Stimulated activated CD4-positive, alpha-beta T cell treated with anti-CD3 and anti-CD28 coated beads, Interleukin-4, amount 100 ng/mL, for 24 hours (primary cell): ENCODE measurements at places on chromosomes 2 and 18.
A peak's percentile ranks its signal among the peaks of the same experiment; 100 is the strongest.

GRCh38 chr2:182043861-182044260 is 58.2 kb downstream of the PPP1R1C start:
- DNase-seq = no peak

DNA sequence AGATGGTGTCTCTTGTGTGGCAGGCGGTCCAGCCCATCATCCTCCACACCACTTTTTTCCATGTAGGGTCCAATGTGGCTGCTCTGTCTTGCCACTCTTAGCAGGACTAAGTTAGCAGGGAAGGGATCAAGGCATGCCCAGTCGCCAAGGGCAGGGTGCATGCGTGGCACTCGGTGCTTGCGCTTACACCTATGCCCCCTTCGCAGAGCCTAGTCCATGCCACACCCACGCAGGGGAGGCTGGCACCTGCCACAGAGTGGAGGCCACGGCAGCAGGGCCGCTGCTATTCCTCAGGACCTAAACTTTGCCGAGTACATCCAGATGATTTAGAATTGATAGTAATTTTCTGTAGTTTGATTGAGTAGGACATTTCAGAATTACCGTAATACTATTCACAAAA is 59.5 kb downstream of the RALBP1 start:
- no peak for DNase-seq

DNA sequence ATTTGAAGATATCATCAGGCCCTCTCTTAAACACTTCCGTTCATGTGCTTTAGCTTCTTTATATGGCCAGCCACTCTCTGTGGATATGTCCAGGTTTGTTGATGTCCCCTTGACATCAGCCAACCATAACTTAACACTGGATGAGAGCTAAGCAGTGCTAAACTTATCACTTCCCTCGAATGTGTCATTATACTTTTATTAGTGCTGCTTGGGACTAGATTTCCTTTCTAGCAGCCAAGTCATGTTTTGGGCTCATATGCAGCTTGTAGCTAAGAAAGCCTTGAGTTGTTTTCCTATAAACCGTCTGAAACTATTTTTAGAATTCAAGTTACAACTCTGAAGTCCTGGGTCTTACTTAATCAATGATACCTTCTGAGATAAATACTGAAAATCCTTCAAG is 144.8 kb upstream of the TNP1 start:
- DNase-seq = no peak

DNA sequence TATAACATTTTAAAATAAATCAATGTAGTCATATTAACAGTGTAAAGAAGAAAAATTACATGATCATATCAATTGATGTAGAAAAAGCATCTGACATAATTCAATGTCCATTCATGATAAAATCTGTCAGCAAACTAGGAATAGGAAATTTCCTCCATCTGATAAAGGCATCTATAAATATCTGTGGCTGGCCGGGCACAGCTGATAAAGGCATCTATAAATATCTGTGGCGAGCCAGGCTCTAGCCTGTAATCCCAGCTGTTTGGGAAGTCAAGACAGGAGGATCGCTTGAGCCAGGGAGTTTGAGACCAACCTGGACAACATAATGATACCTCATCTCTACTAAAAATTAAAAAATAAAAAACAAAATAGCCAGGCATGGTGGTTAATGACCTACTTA is 18.1 kb upstream of the RANBP2 start:
- no peak for DNase-seq

DNA sequence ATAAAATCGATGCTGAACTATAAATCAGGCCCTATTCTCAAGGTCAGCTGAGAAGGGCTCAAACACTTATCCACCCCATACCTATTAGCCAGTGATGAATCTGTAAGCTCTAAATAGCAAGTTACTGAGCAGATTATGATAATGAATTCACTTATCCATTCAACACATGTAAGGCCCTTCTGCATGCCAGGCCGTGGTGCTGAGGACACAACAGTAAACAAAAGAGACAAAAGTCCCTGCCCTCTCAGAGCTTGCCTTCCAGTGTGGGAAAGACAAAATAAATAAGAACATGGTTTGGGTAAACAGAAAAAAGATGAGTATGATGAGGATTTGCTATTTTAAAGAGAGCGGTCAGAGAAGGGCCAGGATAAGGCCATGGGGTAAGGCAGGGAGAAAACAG is 11.7 kb downstream of the TTC32 start:
- no peak for DNase-seq

GRCh38 chr2:201414099-201415023 is 36.9 kb downstream of the TRAK2 start:
- DNase-seq = no peak

GRCh38 chr2:239397931-239398471 is 2.8 kb downstream of the HDAC4 start:
- DNase-seq = no peak

- DNase-seq = no peak
Measured at GRCh38 chr2:165839610-165840009, 45.6 kb upstream of the GALNT3 start.

DNA sequence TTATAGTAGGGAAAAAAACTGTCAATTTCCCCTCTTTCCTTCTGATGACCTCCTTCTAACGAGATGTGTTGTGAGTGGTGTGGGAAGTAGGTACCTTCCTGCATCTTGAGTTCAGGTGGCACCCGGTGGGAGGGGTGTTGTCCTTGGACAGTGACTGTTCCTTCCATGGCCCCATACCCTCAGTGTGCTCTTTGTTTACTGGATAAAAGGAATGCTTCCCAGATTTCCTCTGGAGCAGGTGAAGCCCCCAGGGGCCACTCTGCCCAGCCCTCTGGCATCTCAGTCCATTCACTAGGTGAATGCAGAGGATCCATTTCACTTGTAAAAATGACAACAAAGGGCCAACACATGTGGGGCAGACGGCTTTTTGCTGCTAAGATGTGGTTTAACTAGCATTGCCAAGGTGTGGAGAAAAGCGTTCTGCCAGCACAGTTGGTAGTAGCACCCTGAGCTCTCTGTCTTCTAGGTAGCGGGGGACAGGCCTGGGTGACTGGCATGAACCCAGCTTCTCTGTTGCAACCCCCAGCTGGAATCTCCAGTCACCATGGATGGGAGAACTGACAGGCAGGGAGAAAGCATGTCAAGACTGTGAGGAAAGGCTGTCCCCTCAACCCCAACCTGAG is 6.9 kb downstream of the GDF7 start:
- no peak for DNase-seq

DNA sequence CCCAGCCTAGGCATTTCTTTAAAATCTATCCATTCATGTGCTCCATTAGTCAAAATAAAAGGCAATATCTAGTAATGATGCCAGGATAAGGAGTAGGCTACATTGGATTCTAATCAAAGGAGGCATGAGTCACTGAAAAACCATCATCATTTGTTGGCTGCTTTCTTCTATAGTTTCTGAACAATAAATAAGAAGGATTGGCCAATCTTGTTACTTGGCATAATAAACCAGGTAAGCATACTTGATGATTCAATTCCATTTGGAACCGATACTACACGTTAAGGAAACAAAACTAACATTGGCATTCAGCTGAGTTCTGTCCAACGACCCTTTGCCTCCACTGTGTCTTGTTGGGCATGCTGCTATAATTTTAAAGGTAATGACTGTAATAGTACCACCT is 27.2 kb downstream of the ATP8B1 start:
- DNase-seq = no peak

DNA sequence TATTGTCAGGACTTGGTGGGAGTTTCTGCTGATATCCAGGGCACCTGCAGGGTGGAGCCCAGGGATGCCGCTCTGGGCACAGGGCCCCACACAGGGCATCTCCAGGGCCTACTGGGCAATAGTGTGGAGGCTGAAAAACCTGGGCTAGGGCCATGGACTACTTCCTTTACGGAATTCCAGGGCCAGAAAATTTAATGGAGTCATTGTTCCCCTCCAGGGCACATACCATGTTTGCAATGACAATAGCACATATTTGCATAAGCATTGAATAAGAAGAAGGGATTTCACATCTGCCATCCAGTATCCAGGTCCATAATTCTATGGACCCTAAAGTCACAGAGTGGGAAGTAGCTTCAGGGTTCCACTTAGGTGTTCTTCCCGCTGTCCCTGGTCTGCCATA is 103.8 kb upstream of the TPO start:
- no peak for DNase-seq

GRCh38 chr2:230930149-230930780 is 5.2 kb upstream of the GPR55 start:
- no peak for DNase-seq

GRCh38 chr18:56067969-56068671 is 480.1 kb upstream of the TCF4 start:
- DNase-seq = no peak

GRCh38 chr2:43158259-43158880 is 68.0 kb downstream of the ZFP36L2 start:
- peak; percentile 63 for DNase-seq

GRCh38 chr2:24816884-24817283 is 23.7 kb downstream of the CENPO start:
- DNase-seq = no peak

DNA sequence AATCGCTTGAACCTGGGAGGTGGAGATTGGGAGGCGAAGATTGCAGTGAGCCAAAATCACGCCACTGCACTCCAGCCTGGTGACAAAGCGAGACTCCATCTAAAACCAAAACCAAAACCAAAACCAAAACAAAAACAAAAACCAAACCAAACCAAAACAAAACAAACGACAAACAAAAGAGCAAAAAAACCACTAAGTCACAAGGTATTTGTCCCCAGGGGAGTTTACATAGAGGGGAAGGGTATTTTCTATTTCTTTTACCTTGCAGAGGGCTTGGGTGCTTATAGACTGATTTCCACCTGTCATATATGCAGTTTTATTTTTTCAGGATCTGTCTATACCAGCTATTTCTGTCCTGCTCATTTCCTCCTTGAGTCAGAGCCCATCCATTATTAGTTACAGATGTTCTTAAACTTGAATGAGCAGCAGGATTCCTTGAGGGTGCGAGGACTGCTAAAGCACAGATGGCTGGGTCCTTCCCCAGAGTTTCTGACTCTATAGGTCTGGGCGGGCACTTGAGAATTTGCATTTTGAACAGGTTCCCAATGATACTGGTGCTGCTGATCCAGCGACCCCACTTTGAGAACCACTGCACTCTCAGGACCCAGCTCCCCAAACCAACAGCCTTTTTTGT is 102.2 kb upstream of the UXS1 start:
- no peak for DNase-seq

- DNase-seq = no peak
Measured at GRCh38 chr2:48415836-48416515, 114.0 kb upstream of the STON1 start.

DNA sequence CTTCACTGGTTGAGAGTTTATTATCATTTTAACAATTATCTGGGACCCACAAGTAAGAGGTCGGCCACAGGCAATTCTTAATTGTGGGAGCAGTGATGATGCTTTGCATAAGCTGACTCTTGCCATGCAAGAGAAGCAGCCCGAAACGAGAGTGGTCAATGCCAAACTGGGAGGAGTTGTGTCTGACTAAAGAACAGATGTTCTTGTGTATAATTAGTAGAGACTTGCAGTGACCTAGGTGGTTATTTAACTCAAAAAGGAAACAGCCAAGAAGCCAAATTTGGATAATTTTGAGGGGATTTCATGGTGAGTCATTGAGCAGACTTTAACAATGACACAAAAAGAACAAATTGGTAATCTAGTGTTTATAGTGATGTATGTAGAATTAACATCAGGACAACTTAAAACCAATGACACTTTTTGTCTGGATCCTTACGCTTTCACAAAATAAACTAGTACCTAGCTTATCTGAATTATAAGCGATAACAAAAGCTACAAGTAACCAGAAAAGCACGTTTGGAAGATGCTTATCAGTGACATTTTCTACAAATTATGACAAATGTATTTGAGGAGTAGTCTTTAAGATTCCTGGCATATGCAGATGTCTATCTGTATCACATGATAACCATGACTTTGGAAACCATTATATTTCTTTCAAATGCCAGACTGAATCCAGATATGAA is 184.7 kb upstream of the DLGAP1 start:
- DNase-seq = no peak

- DNase-seq = no peak
Measured at GRCh38 chr2:118697781-118698180, 149.7 kb downstream of the EN1 start.

DNA sequence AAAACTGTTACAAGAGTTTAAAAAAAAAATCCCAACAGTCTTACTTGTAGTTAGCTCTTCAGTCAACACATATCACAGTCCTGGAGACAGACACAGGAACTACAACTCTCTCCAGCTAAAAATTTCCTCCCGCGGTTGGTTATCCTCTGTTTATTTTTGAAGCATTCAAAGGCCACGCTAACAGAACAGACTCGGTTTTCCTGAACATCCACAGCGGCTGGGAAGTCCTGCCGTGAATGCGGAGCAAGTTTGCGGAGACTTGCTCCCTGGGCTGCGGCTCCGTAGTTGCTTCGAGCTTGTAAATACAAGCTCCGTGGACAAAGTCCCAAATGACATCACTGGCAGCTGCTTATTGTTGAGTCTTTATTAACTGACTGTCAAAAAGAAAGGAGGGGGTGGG is at the start of gene NCKAP5:
Gene NCKAP5, minus strand, starts transcription at position 292 of the 400 bp plus-strand sequence. CDS start 50,937 bp downstream, outside the sequence.
- no peak for DNase-seq

DNA sequence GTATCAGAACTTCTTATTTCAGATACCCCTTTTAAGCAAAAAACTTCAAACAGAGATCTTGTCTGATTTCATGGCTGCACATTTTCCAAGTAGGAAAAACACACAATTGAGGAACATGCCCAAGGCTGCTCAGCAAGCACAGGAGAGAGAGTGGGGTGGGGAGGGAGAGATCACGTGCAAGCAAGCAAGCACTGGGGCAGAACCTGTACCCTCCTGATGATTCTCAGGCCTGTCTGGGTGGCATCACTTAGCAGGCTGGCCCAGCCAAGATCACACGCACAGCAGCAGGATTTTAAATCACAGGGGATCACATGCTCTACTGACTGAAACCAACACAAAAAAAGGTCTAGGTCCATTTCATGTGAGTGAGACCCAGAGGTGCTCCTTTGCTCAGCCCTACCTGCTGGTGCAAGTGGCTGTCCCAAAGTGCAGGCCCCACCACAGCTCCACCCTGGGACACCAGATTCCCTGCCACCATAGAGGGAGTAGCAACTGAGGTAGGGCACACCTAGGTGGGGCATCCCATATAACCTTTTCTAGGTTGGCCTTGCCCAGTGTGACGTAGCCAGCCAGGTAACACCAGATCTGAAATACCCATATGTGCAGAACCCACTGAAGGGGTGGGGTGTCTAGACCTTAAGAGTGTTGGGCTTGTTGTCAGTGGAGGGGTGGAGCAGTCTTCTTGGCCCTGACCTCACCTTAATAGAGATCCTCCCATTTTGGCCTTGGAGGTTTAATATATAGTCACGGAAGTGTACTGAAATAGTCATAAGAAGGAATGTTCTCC is 1.8 kb upstream of the LYPD6B start:
- no peak for DNase-seq

- no peak for DNase-seq
Measured at GRCh38 chr2:43267381-43267780, 41.0 kb upstream of the ZFP36L2 start.
